T-helper 9 cell (primary cell): ENCODE measurements at places on chromosomes 1 and 21.

DNA sequence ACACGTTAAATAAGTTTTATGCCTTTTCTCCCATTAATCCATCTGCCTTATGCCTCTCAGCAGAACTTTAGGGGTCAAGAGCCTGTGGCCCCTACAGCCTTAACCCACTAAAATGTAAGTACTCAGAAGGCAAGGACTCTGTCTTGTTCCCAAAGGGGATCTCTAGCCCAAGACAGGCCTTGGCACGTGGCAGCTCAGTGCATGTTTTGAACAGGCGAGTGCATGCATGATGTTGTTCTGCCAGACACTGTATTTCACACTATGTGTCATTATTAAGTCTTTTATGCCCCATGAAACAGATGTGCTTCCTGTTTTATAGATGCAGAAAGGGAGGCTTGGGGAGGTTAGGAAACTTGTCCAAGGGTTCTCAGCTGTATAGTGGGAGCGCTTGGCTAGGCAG is 102.8 kb downstream of the ETS2 start:
- DNase-seq = no peak

- no peak for DNase-seq
Measured at GRCh38 chr1:234111458-234112142, 207.1 kb downstream of the SLC35F3 start.

DNA sequence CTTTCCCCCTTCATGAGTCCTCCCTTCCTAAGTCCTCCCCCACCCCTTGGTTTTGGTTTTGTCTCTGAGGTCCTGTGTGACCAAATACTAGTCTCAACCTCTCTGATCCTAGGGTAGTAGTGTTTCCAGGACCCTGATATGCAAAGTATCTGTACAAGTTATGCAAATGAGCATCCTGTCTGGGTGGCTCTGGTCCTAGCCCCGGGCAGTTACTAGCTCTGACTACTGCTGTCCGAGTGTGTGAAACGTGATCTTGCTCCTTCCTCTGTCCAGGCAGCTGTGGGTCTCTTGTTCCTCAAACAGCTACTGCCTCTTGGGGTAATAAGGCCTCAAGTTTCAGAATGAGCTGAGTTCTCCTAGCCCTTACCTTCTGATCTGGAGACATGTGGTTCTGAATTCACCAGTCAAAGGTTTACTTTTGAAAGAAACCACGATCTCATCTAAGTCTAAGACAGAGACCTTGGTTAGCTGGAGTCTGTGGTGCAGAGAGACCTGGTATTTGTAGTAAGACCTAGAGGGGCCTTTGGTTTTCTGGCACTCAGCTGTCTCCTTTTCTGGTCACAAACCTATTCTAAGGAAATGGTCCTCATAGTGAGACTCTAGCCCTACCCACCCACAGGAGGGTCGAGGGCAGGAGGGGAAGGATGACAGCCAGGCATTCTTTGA is 31.0 kb upstream of the IL19 start:
- no peak for DNase-seq

- no peak for DNase-seq
Measured at GRCh38 chr21:43930074-43930847, 65.2 kb downstream of the AGPAT3 start.

DNA sequence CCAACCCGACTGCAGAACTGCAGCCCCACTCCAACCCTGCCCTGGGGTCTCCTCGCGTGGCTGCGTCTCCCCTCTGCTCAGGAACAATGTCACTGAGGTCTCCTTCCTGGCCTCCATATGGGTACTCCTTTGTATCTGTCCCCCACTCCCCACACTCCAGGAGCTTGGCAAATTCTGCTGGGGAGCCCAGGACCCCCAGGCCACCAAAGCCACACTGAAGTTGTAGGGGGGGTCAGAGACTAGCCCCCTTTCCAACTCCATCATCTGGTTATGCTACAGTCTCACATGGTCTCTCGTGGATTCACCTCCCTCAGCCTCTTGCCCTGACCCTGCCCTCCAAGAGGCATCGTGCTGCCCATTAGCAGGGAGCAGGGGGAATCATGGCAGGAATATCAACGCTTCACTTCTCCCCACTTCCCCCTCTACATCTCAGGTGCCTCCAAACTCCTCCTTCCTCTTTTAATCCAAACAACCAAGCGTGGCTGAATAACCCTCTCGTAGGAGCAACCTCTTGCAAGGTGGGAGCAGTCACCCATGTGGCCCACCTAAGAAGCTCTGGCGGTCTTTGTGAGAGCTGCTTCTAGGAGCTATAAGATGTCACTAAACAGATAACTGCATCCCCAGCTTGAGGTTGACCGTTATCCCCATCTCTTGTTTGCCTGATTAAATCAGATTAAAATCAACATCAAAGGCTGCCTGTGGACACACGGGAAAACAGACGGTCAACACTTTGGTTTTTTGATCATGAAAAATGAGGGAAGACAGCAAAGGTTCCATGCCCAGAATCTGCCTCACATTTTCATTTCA is 86.4 kb downstream of the MIS18A start:
- DNase-seq = no peak

DNA sequence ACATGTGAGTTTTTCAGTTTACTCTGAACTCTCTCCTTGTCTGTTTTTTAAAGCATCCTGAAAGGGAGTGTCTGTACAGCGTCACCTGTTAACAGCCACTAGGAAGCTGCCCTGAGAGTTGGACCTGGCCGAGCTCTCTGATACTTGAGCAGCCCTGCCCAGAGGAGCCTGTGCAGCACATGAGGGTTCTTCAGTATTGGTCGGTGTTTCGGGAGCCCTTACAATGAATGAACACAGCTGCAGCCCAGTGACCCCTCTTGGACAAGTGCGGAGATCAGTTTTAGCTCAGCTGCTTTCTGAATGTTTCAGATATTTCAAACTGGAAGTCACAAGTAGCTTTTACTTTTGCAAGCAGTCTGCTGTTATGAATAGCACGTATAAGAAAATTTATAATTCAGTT is 39.2 kb downstream of the ADARB1 start:
- no peak for DNase-seq

DNA sequence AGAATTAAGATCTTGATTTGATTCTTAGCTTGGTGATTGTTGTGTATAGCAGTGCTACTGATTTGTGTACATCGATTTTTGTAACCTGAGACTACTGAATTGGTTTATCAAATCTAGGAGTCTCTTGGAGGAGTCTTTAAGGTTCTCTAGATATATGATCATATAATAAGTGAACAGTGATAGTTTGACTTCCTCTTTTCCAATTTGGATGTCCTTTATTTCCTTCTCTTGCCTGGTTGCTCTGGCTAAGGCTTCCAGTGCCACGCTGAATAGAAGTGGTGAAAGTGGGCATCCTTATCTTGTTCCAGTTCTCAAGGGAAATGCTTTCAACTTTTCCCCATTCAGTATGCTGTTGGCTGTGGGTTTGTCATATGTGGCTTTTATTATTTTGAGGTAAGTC is 61.5 kb upstream of the LYST start:
- DNase-seq = no peak
